ENCODE measurements at places on chromosomes 1 and 21. TPM values are rescaled to one million over a fixed set of nuclear protein-coding genes. Genes with fewer than 3 reads are reported as not detected.

- DNase-seq = no peak
Observed at GRCh38 chr1:5623399-5623798, 368.8 kb downstream of the NPHP4 start.

DNA sequence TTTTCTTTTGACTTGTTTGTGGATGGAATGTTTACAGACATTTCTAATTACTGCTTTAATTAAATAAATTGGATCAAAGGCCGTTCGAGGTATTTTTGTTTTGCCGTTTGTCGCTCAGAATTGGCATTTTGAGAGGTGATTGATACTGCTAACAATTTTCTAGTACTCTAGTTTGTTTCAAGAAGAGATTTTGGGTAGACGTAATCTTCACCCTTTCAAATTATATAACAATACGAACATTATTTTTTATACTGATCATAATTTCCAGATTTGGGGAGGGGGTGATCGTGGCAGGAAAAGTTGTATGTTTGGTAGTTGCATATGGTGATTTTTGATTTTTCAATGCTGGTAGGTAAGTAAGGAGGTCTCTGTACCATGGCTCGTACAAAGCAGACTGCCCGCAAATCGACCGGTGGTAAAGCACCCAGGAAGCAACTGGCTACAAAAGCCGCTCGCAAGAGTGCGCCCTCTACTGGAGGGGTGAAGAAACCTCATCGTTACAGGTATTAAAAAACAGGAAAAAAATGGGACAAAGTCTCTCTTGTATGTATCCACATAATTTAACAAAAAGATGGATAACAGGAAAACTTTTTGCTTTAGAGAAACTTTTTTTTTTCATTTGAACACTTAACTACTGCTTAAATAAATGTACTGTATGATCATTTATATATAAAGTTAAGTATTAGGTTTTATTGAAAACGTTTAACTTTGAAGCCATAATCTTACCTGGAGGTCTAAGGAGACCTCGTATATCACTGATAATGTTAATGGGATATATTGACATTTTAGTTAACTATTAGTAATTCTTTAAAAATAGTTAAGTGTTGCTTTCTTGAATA lies 1.7 kb downstream of the H3-3A start:
- DNase-seq = no peak

- no peak for DNase-seq
Observed at GRCh38 chr1:100613817-100614559, 76.0 kb downstream of the GPR88 start.

GRCh38 chr1:110607536-110608230 lies 1.5 kb upstream of the KCNA2 start:
- no peak for DNase-seq

DNA sequence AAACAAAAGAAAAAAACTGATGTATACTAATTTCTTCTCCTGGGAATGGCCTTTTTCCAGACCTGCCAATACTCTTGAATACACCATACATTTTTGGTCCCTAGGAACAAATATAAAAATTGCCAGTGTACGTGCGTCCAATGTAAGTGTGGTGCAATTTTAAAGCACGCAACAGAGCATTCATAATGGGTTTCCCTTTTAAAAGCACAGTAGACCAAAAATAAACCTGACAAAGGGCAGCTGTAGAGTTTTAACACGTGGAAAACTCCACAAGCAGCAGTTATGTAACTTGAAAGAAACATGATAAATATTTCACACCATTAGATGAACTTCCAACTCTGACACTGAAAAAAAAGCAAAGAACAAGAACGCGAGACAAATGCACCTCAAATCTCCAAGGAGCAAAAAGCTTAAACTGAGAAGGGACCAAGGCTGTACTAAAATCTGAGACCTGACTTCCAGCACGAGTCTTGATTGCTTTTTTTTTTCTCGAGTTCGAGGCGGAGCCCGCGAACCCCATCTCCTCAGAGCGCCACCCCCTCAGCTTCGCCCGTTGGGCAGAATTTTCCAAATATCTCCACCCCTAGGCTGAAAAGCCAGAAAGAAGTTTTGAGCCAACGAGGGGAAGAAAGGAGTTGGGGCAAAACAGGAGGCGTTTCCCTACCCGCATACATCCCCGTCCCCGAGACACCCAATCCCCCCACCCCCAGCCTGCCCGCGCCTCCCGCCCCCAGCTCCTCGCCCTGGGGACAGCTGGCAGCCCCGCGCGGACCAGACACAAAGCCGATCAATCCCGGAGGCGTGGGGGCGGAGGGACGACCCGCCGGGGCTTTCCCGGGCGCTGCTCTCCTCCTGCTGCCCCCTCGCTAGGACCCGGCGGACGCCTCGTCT lies at the start of gene JAM2:
Gene JAM2, plus strand, starts transcription at position 599 of the 891 bp plus-strand sequence. CDS start 564 bp downstream, outside the sequence.
- DNase-seq = peak; percentile 32

DNA sequence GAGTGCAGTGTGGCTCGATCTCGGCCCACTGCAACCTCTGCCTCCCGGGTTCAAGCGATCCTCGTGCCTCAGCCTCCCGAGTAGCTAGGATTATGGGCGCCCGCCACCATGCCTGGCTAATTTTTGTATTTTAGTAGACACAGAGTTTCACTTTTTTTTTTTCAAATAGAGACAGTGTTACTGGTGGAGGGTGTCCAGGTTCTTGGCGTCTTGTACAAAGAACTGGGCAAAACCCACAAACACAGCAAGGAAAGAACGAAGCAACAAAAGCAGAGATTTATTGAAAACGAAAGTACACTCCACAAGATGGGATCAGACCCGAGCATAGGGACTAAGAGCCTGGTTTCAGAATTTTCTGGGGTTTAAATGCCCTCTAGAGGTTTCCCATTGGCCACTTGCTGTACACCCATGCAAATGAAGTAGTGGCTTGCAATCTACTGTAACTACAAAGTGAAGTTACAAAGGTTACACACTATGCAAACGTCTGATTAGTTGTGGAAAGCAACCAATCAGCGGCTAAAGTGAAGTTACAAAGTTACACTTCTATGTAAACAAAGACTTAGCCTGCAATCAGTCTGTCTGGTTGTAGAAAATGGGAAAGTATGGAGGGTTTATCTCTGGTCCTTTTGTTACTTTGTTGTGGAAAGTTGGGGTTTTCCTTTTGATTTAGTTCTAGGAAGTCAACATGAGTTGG lies 199.1 kb downstream of the DYRK1A start:
- DNase-seq = no peak

- no peak for DNase-seq
Observed at GRCh38 chr1:151783796-151784195, 6.5 kb downstream of the TDRKH start.

DNA sequence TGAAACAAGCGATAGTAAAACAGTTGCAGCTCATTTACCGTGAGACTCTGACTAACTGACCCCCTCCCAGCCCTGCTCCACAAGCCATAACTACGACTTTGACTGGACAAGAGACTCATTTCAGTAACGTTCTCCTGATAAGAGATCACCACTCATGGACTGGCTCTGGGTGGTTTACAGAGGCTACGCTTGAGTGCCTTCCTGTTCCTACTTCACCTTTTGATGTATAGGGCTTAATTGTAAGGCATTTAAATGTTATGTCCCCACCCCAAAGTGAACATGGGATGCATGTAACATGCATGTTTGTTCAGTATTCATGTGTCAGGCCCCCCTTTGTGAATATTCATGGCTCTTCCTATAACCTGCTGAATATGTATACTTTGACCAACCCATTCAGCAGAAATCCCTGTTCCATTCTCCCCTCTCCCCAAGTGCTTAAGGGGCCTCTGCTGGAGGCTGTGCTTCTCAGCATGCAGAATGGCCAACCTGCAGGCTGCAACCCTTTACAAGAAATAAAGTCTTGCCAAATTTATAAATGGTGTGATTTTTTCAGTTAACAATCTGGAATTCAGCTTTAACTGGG lies 50.7 kb upstream of the SPOCD1 start:
- no peak for DNase-seq

The GJA8 gene
- polyA plus RNA-seq = 0.66 TPM

The KPRP gene
- polyA plus RNA-seq = not detected

The FCRL2 gene
- polyA plus RNA-seq = 0.11 TPM

The SPRR1B gene
- polyA plus RNA-seq = not detected

The HES4 gene
- 39.7 TPM for polyA plus RNA-seq

The ELF3 gene
- 84.8 TPM for polyA plus RNA-seq

The CEPT1 gene
- polyA plus RNA-seq = 57.9 TPM

Data from renal cortex interstitium (tissue), 15 donors.